Inflammatory macrophage (primary cell): ENCODE measurements at places on chromosomes 1 and 21.
A peak's percentile ranks its signal among the peaks of the same experiment; 100 is the strongest.

DNA sequence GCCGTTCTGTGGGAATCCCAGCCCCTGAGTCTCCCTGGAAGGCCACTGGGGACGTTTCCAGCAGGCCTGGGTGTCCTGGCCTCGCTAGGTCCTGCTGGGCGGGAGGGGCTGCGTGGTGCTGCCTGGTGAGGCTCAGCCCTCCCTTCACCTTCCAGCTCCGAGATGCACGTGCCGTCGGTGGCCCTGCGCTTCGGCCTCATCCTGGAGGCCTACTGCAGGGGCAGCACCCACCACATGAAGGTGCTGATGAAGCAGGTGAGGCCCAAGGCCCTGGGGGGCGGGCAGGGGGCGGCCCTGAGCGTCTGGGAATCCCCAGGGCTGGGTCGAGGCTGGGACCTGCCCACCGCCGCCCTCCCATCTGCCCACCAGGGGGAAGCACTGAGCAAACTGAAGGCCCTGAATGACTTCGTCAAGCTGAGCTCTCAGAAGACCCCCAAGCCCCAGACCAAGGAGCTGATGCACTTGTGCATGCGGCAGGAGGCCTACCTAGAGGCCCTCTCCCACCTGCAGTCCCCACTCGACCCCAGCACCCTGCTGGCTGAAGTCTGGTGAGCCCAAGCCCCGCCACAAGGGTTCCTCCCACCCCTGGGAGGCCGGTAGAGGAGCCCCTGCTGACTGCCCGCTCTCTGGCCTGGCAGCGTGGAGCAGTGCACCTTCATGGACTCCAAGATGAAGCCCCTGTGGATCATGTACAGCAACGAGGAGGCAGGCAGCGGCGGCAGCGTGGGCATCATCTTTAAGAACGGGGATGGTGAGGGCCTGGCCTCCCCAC is 70.3 kb downstream of the PIK3CD start:
- no peak for DNase-seq

- peak; percentile 68 for DNase-seq
These were observed 5.5 kb upstream of the PRKCZ start for GRCh38 chr1:2044510-2045319.

- DNase-seq = no peak
These were observed 543.1 kb upstream of the ZRANB2 start for GRCh38 chr1:71623888-71624287.

DNA sequence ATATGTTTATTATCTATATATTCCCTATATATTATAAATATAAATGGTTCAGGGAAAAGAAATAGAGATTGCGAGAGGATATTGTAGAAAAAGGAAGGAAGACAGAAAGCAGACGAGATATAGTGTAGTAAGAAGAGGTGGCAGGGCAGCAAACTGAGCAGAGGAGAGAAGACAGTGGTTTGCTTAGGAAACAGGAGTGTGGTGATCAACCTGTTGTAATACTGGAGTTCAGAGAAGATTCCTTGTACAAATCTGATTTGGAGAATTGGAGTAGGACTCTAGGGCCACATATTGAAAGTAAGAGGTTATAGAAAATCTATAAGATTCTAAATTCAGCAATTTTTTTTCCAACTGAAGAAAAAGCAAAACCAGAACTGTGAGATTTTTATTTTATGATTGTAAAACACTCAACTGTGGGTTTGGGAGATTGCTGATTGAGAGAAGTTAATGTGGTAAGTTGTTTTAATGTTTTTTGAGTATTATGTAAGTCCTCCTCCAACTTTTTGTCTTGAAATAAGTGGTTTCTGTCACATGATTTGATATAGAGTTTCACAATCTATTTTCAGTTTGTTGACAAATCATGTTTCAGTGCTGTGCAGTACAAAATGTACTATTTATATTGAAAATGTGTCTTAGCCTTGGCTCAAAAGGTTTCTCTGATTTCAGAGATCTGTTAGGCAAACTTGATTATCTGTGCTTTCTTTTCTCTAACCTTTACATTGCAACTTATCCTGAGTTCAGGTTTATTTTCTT is 9.6 kb upstream of the AMY2B start:
- peak; percentile 60 for DNase-seq

GRCh38 chr1:239457491-239458143 is 71.2 kb downstream of the CHRM3 start:
- DNase-seq = no peak

GRCh38 chr1:94100785-94101612 is 19.9 kb downstream of the ABCA4 start:
- DNase-seq = no peak

- DNase-seq = no peak
These were observed 43.5 kb downstream of the PRKAA2 start for GRCh38 chr1:56688522-56689026.

GRCh38 chr1:44820328-44821239 is 12.3 kb downstream of the BTBD19 start:
- no peak for DNase-seq

DNA sequence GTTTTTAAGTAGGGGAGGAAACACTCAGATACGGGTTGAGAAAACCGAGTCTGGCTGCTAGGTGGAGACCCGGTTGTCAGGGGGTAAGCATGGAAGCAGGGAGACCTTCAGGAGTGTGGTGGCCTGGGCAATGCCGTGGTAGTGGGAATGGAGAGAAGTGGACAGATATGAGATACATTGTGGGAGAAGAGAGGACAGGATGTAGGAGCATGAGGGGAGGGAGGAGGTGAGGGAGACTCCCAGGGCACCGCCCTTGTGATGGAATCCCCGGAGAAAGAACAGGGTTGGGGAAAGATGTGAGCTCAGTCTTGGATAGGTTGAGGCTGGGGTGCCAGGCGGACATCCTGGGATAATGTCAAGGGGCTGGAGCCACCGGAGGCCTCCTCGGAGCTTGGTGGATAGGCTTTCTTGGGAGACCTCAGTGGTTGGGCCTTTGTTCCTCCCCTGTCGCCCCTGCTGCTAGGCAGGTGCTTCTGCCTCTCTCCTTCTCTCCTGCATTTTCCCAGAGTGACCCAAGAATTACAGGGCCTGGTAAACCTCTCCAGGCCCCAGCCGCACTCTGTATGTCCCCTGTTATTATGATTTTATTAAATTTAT is 21.3 kb downstream of the ZNF362 start:
- no peak for DNase-seq

DNA sequence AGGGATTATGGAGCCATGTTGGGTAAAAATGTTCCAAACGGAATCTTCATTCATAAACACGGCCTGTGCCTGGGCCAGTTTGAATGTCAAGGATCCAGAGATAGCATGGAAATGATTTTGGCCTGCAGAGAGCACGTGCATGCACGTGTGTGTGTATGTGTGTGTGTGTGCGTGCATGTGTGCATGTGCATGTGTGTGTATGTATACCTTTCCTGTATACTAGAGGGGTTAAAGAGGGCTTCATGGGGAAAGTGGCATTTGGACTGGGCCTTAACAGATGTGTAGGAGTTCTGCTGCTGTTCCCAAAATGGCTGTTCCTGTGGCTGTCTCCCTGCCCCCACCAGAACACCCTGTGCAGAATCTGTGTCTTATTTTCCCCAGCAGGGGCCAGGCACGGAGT is 21.7 kb downstream of the TTC39A start:
- DNase-seq = no peak

DNA sequence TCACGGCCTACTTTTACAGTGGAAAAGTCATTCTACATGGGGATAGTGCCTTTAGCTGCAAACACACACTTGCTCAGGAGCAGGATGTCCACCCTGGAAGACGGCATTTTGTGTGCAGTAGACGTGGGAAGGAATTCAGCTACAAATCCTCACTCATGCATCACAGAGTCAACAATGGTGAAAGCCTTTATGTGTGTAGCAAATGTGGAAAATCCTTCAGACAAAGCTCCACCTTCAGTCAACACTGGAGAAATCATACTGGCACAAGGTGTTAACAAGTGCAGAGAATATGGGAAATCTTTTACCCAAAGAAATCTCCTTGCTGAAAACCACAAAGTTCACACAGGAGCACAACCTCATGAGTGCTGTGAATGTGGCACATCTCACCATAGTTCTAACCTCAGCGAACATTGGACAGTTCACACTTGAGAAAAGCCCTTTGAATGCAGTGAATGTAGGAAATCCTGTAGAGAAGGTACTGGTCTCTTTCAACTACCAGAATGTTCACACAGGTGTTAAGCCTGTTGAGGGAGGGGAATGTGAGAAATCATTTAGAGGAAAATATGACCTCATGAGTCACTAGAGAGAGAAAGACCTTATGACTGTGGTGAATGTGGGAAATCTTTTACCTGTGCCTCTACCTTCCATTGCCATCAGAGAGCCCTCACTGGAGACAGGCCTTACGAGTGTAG is 101.8 kb downstream of the PTGS2 start:
- DNase-seq = no peak
